ENCODE measurements at places on chromosomes 7 and 10. TPM values are rescaled to one million over a fixed set of nuclear protein-coding genes. Genes with fewer than 3 reads are reported as not detected.

DNA sequence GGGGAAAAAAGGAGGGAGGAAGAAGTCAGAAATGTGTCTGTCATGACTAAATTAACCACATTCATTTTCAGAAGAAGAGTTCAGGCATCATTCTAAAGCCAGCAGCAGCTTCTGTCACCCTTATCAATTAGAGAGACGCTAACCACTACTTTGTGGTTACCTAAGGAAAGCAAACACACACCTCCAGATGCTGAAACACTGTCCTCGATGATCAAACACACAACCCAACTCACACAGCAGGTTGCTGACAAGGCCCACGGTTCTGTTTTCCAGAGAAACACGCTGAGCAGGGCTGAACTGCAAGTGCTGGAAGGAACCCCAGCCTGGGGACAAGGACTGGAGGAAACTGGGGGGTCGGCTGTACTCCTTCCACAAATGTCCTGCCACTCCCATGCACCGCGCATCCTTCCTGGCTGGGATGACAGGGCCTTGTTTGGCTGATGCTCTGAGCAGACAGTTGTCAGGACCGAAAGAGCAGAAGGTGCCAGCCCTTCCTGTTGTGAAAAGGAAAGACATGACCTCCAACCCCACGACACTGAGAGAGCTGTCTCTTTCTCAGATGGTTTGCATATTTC is 36.6 kb downstream of the PRKCQ start:
- H3K4me3 ChIP-seq = no peak overlapping the region
- H3K27me3 ChIP-seq = no peaks in the 10 kb centered on the region
- no peaks in the 10 kb centered on the region for H3K36me3 ChIP-seq
- no peaks in the 10 kb centered on the region for H3K4me1 ChIP-seq

DNA sequence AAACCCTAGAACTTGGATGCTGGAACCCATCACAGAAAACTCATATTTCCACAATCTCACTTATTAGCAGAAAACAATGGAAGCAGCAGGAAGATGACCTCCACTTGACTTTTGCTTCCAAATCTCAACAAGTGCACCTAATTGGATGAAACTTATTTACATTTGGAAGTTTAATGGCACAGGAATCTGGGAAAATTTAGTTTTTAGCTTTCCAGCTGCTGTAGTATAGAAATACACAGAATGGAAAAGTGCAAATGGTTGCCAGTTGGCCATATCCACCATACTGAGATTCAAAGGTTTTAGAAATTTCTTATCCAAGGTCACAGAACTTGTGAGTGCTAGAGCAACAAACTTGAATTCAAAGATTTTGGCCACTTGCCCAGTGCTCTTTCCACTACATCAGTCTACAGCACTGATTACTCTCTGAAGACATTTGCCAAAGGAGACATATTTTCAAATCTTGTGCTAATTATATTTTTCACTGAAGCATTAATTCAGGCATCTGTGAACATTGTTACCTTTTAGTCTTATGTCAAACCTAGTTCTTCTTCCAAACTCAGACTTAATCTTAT is 9.3 kb upstream of the AHR start:
- H3K36me3 ChIP-seq = no peaks in the 10 kb centered on the region
- H3K27me3 ChIP-seq = no peaks in the 10 kb centered on the region
- H3K4me3 ChIP-seq = no peak overlapping the region
- H3K27ac ChIP-seq = no peak overlapping the region
- no peaks in the 10 kb centered on the region for H3K4me1 ChIP-seq

GRCh38 chr7:15720849-15721471 is 34.5 kb upstream of the MEOX2 start:
- no peaks in the 10 kb centered on the region for H3K36me3 ChIP-seq
- no peaks in the 10 kb centered on the region for H3K4me1 ChIP-seq
- no peak overlapping the region for H3K4me3 ChIP-seq
- H3K27me3 ChIP-seq = no peaks in the 10 kb centered on the region
- peak; percentile 45 for DNase-seq

DNA sequence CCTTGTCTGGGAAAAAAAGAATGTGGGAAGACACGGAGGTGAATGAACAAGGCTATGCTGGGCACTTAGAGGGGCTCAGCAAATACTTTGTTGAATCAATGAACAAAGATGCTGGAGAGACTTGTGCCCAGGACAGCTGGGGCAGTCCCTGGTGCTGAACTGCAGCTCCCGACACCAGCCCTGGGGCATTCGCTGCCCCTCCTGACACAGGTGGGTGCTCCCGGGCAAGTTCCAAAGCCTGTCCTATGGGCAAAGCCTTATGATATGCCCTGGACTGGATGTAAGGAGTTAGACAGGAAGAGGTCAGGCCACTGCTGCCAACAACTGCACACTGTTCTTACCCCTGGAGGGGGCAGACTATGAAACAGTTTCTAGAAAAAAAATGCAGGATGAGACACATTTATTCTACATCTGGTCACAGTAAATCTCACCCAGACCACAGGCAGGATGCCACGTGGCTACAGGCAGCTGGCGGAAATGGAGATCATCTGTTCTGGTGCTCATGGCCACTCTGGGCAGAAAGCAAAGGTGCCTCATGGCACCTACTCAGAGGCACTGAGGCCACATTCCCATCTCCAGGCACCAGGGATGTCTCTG is 21.9 kb upstream of the FRAT2 start:
- no peaks in the 10 kb centered on the region for H3K27me3 ChIP-seq
- H3K4me1 ChIP-seq = no peaks in the 10 kb centered on the region
- no peak for DNase-seq

GRCh38 chr7:105713488-105714465 is 132.5 kb upstream of the EFCAB10 start:
- no peaks in the 10 kb centered on the region for H3K27me3 ChIP-seq
- H3K36me3 ChIP-seq = no peaks in the 10 kb centered on the region
- no peak for DNase-seq
- H3K4me1 ChIP-seq = no peaks in the 10 kb centered on the region

DNA sequence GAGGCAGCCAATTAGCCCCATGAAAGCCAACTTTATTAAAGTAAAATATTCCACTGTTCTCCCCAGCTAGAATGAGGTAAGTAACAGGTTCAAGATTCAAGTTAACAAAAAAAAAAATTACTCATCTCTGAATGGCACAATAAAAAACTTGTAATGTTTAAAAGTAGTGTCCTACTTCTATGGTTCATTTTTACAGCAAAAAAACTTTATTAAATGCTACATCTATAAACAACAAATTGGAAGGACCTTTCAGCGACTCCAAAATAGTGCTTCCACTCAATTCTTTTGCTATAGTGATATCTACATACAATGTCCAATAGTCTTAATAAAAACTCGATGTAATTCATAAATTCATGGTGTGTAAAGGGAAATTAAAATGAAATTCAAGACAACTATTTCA is 59.2 kb downstream of the EZH2 start:
- H3K27ac ChIP-seq = no peak overlapping the region
- no peaks in the 10 kb centered on the region for H3K4me1 ChIP-seq
- no peaks in the 10 kb centered on the region for H3K27me3 ChIP-seq
- DNase-seq = no peak
- H3K4me3 ChIP-seq = no peak overlapping the region

DNA sequence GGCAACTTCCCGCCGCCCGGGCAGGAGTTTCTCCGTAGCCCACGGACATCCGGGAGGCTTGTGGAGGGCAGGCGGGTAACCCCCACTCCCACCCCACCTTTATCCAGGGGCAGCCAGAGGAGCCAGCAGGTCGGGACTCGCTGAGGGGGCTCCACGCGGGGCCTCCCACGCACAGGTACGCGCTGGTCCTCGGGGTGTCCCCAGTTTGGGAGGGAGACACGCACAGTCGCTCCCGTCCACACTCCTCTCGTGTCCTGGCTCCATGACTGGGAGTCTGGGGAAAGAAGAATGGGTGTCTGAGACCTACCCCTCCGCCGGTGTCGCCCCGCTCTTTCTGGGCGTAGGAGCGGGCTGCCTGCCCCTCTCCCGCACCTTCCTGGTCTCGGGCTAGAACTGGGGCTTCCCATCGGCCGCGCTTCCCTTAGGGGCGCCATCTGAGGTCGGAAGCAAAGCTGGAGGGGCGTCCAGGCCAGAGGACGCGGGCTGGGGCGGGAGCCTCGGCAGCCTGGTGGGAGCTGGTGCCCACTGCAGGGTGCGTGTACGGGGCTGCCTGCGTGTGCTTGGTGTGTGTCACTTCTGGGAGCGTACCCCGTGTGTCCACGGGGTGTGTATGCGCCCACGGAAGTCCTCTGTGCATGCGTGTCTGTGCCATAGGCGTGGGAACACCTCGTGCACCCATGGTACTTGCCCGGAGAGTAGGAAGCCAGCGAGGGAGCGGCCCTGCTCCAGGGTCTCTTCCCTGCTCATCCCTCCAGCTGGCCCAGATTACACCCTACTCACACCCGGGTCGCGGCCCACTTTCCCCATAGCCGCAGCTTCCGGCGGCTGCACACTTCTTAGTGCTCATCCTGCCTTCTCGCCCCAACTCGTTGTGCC is 73.0 kb upstream of the LEP start:
- DNase-seq = peak; percentile 24
- peak overlapping the region; percentile 42 for H3K4me3 ChIP-seq
- H3K27me3 ChIP-seq = peaks cover 14% of the 10 kb centered on the region
- H3K4me1 ChIP-seq = no peaks in the 10 kb centered on the region
- no peaks in the 10 kb centered on the region for H3K36me3 ChIP-seq

- H3K27ac ChIP-seq = no peak overlapping the region
- no peaks in the 10 kb centered on the region for H3K36me3 ChIP-seq
- no peak for DNase-seq
- H3K4me1 ChIP-seq = no peaks in the 10 kb centered on the region
Measured at GRCh38 chr10:79125092-79125491, 56.3 kb downstream of the ZMIZ1 start.

DNA sequence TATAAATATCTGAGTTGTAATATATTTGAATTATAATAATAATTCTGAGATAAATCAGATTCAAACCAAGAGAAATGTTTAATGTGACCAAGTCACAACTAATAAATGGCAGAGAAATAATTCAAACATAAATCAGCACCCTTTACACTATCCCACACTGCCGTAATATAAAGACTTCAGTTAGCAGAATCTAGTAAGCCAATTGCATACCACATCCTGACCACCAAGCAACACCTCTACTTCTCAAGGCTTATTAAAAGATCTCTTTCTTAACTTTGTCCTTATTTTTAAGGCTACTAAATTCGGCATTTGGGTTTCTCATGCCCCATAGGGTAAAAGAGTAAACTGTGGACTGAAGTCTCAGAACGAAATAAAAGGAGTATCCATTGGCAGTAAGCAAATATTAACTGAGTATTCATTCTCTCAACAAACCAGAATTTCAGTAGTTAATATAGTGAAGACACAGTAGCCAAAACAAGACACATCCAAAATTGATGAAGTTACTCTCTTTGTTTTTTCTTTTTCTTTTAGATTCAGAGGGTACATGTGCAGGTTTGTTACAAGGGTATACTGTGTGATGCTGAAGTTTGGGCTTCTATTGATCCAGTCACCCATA is 14.8 kb downstream of the ACBD5 start:
- peaks cover 10% of the 10 kb centered on the region for H3K36me3 ChIP-seq
- no peak overlapping the region for H3K4me3 ChIP-seq
- H3K27me3 ChIP-seq = no peaks in the 10 kb centered on the region
- no peak overlapping the region for H3K27ac ChIP-seq
- DNase-seq = no peak

DNA sequence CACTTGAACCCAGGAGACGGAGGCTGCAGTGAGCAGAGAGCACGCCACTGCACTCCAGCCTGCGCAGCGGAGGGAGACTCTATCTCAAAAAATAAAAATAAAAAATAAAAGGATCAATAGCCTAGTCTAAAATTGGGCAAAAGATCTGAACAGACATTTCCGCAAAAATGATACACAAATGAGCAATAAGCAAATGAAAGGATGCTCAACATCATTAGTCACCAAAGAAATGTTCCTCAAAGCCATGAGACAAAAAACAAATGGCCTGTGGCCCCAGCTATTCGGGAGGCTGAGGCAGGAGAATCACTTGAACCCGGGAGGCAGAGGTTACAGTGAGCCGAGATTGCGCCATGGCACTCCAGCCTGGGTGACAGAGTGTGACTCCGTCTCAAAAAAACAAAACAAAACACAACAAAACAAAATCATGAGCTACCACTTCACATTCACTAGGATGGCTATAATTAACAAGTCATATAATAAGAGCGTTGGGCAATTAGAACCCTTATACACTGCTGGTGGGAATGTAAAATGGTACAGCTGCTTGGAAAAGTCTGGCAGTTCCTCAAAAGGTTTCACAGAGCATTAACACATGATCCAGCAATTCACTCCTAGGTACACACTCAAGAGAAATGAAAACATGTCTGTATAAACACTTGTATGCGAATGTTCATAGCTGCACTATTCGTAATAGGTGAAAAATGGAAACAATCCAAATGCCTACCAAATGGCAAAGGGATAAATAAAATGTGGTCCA is 3.1 kb downstream of the DAGLB start:
- H3K4me1 ChIP-seq = peaks cover 6% of the 10 kb centered on the region
- H3K4me3 ChIP-seq = no peak overlapping the region
- no peaks in the 10 kb centered on the region for H3K27me3 ChIP-seq
- peaks cover 10% of the 10 kb centered on the region for H3K36me3 ChIP-seq
- no peak for DNase-seq

DNA sequence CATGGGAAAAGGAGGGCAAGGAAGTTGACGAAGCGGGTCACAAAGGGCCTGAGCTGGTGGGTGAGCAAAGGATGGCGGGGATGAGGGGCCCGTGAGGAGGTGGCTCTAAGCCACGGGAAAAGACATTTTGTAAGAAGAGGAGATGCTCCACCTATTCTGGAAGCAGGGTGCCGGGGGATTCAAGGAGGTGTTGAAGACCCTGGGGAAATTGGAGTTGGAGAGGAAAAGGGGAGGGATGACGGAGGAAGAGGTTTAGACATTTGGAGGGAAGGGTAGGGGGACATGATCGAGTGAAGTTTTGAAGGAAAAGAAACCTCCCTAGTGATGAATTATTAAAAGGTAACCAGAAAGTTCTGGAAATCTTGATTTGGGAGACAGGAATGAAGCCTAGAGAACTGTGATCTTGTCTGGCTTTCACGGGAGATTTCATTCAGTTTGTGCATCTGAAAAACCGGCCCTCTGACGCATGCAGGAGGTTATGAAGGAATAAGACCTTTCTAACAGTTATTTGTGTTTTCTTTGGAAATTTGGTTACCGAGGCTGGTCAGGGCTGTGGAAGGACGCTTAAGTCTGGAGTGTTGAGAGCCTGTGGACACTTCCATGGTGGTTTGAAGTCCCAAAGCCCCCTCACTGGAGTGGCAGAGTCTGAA is 1.4 kb downstream of the SMO start:
- H3K27me3 ChIP-seq = peaks cover 6% of the 10 kb centered on the region
- no peak overlapping the region for H3K27ac ChIP-seq
- H3K4me1 ChIP-seq = peaks cover 8% of the 10 kb centered on the region

- DNase-seq = peak; percentile 84
- no peaks in the 10 kb centered on the region for H3K27me3 ChIP-seq
- no peak overlapping the region for H3K27ac ChIP-seq
- H3K4me3 ChIP-seq = no peak overlapping the region
Measured at GRCh38 chr7:37198906-37199485, 249.7 kb downstream of the ELMO1 start.

- H3K4me3 ChIP-seq = no peak overlapping the region
- no peaks in the 10 kb centered on the region for H3K36me3 ChIP-seq
- DNase-seq = no peak
- H3K27me3 ChIP-seq = no peaks in the 10 kb centered on the region
Measured at GRCh38 chr10:132139526-132139925, 47.2 kb upstream of the DPYSL4 start.

GRCh38 chr7:45225311-45225947 is 67.8 kb downstream of the RAMP3 start:
- no peak overlapping the region for H3K27ac ChIP-seq
- H3K4me3 ChIP-seq = no peak overlapping the region
- H3K4me1 ChIP-seq = no peaks in the 10 kb centered on the region
- H3K36me3 ChIP-seq = no peaks in the 10 kb centered on the region

Gene CLRN3
- polyA plus RNA-seq = 150 TPM

Gene VAX1
- polyA plus RNA-seq = not detected

Gene SUN3
- polyA plus RNA-seq = not detected

Gene COMMD3
- 71.8 TPM for polyA plus RNA-seq

Gene PYROXD2
- polyA plus RNA-seq = 12.2 TPM
